ENCODE measurements at places on chromosomes 13 and 19.

DNA sequence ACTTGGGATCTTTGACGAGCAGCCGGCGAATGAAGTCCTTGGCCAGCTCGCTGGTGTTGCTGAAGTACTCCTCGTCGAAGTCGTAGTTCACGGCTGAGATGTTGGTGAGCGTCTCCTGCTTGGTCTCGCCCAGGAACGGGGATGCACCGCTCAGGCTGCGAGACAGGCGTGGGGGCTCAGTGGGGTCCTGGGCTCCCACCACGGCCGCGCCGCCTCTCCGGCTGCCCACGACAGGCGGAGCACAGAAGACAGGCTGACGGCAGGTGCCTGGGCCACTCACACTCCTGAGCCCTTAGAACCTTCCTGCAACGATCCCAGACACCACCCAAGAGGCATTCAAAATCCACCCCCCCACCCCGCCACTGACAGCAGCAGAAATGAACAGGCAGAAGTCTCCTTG, 9.9 kb downstream of the DAPK3 start:
- no peaks in the 10 kb centered on the region for H3K27me3 ChIP-seq
- no peak for DNase-seq
- no peak overlapping the region for H3K4me3 ChIP-seq
- peaks cover 11% of the 10 kb centered on the region for H3K4me1 ChIP-seq

DNA sequence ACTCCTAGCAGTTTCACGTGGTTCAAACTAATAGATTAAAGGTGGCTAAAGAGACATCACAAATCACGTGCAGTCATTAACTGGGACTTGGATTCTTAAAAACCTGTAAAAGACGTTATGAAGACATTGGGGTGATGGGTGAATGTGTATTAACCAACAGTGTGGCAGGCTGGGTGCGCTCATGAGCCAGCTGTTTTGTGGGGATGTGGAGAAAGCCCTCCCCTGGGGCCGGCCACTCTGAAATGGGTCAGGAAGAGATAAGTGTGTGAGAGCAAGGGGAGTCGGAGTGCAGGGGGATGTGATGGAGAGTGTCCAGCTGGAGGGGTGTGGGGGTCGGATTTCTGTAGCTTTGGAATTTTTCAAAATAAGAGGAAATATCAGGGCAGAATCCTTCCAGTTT, 10.4 kb downstream of the UPF1 start:
- H3K4me3 ChIP-seq = no peak overlapping the region
- no peaks in the 10 kb centered on the region for H3K36me3 ChIP-seq
- no peak for DNase-seq
- H3K4me1 ChIP-seq = peaks cover 88% of the 10 kb centered on the region

- H3K4me1 ChIP-seq = no peaks in the 10 kb centered on the region
- H3K27ac ChIP-seq = no peak overlapping the region
- no peak for DNase-seq
Observed at GRCh38 chr19:29022165-29022564, 190.8 kb downstream of the UQCRFS1 start.

GRCh38 chr13:112992931-112993680, 24.1 kb downstream of the MCF2L start:
- no peak overlapping the region for H3K4me3 ChIP-seq
- DNase-seq = no peak
- no peaks in the 10 kb centered on the region for H3K36me3 ChIP-seq
- H3K4me1 ChIP-seq = no peaks in the 10 kb centered on the region

- no peaks in the 10 kb centered on the region for H3K4me1 ChIP-seq
- no peaks in the 10 kb centered on the region for H3K36me3 ChIP-seq
- no peak overlapping the region for H3K4me3 ChIP-seq
- DNase-seq = no peak
Observed at GRCh38 chr13:60448907-60449510, 52.0 kb downstream of the TDRD3 start.

GRCh38 chr13:36776175-36776574, 42.8 kb upstream of the RFXAP start:
- no peak overlapping the region for H3K27ac ChIP-seq
- peaks cover 5% of the 10 kb centered on the region for H3K4me1 ChIP-seq
- no peaks in the 10 kb centered on the region for H3K27me3 ChIP-seq
- no peak for DNase-seq
- no peak overlapping the region for H3K4me3 ChIP-seq

DNA sequence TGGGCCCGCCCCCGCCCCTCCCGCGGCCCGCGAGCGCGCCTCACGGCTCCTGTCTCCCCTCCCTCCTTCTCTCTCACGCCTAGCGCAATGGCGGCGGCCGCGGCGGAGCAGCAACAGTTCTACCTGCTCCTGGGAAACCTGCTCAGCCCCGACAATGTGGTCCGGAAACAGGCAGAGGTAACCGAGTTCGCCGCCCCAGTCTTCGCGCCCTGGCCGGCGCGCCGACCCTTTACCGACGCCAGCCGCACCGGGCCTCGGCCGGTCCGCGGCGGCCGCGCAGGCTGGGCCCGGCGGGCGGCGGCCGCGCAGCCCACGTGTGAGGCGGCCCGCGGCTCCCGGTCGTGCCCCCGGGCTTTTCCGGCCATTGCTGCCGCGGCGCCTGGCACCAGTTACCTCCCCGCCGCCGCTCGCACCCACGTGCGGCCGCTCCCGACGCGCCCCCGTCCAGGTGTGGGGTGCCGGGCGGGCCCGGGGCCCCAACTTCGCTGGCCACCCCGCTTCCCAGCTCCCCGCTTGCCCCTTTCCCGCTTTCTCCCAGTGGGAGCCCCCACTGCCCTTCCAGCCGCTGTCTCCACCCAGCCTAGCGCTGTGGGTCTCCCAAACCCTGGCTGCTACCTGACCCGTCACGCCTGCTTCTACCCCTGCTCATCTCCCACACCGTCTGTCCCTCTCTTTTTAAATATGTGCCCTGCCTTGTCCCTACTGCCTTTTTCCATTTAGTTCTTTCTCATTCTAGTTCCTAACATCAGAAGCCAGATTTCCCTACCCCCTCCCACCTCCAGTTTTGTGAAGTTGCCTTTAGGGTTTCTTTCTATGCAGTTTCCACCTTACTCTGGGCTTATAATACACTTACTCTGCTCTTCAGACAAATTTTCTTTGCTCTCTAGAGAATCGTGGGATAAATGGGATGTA, 23.4 kb downstream of the IPO5 start:
- H3K36me3 ChIP-seq = no peaks in the 10 kb centered on the region
- no peaks in the 10 kb centered on the region for H3K27me3 ChIP-seq
- peak overlapping the region; percentile 83 for H3K4me3 ChIP-seq
- H3K27ac ChIP-seq = peak overlapping the region; percentile 92

DNA sequence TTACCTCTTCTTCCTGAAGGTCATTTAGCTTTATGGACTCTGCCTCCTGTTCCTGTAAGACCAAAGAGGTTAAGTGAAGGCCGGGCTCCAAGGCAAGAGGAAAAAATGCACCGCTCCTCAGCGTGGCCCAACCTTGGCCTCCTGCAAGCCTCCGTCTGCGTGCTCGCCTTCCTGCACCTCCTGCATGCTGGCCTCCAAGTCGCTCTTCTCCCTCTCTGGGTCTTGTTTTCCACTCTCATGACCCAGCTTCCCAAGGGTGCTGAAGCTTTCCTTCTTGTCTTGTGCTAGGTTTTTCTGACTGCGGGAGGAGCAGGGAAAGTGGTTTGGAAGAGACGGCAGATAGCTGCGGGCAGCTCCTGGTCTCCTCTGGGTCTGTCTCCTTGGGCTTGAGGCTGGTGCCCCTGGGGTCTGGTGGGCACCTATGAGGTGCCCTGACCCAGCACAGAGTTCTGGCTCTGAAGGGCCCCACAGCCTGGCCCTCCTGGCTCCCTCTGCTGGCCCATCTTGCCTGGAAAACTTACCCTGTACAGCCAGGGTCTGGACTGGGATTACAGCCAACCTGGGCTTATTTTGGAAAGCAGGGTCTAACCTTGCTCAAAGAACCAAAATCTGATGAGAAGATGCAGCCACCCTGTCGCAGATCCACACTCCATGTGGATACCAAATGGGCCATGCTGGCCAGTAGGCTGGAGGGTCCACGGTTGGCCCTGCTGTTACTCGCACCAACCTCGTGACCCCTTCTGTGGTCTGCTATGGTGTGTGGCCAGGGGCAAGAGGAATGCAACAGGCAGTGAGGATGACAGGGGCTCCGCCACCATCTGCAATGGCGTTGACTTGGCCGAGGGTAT, 5.2 kb downstream of the C13orf46 start:
- H3K4me3 ChIP-seq = no peak overlapping the region
- H3K36me3 ChIP-seq = no peaks in the 10 kb centered on the region
- no peak for DNase-seq
- no peaks in the 10 kb centered on the region for H3K27me3 ChIP-seq
- no peak overlapping the region for H3K27ac ChIP-seq

DNA sequence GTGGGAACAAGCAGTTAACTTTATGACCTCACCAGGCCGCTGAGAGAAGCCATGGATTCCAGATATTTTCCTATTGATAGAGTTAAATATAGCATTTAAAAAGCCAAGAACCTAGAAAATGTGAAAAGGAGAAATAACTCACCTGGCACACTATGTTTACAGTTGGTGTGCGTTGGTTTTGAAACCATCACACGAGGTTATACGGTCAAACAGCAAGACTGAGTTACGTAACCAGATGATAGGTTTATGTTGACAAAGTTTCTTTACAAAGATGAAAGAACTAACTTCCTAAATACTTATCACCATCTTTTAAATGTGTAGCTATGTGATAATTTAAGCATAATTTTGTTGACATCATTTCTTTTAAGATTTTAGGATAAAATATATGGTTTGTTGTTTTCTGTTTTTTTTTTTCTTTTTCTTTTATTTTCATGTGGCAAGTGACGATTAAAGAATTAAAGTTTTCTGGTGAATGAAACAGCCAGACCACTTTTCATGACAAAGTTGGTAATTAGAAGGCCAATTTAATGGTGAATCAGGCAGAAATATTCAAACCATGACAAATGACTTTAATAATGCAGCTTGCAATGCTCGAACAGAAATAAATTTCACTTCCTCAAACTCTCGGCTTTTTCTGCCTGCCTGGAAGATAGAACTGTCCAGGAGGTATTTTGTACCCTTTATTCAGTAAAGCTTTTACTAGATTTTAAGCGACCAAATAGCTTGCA, 339.1 kb upstream of the OBI1 start:
- H3K36me3 ChIP-seq = no peaks in the 10 kb centered on the region
- no peak for DNase-seq
- H3K4me3 ChIP-seq = no peak overlapping the region
- no peak overlapping the region for H3K27ac ChIP-seq
- H3K27me3 ChIP-seq = no peaks in the 10 kb centered on the region

GRCh38 chr19:6723738-6724137, 3.3 kb upstream of the C3 start:
- H3K36me3 ChIP-seq = no peaks in the 10 kb centered on the region
- no peak overlapping the region for H3K4me3 ChIP-seq
- H3K4me1 ChIP-seq = peaks cover 18% of the 10 kb centered on the region
- H3K27ac ChIP-seq = peak overlapping the region; percentile 44
- DNase-seq = no peak
- H3K27me3 ChIP-seq = no peaks in the 10 kb centered on the region

DNA sequence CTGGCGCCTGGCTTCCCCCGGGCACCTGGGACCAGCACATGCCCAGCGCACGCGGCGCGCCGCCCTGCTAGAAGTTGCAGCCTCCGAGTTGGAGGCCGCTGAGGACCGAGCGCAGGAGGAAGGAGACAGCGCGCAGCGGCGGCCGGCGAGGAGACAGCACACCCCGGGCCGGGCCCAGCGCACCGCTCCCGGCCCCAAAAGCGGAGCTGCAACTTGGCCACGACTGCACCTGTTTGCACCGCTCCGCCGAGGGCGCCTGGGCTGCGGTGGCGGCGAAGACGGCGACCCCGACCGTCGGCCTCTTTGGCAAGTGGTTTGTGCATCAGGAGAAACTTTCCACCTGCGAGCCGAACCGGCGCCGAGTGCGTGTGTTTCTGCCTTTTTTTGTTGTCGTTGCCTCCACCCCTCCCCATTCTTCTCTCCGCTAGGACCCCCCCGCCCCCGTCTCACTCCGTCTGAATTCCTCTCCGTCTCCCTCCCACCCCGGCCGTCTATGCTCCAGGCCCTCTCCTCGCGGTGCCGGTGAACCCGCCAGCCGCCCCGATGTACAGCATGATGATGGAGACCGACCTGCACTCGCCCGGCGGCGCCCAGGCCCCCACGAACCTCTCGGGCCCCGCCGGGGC, at the start of gene SOX1:
TSS of gene SOX1 (plus strand) at position 34 of the 626 bp plus-strand sequence. CDS start at position 544, 510 bp downstream.
- H3K27ac ChIP-seq = no peak within 1 kb of the TSS
- peak within 1 kb of the TSS; percentile 34 for H3K4me3 ChIP-seq
- DNase-seq = no peak
- peaks cover 23% of the 10 kb centered on the region for H3K27me3 ChIP-seq
- peaks cover 14% of the 10 kb centered on the region for H3K4me1 ChIP-seq

- H3K27ac ChIP-seq = no peak overlapping the region
- DNase-seq = no peak
- no peaks in the 10 kb centered on the region for H3K27me3 ChIP-seq
- H3K36me3 ChIP-seq = no peaks in the 10 kb centered on the region
- H3K4me1 ChIP-seq = no peaks in the 10 kb centered on the region
- H3K4me3 ChIP-seq = no peak overlapping the region
Observed at GRCh38 chr13:105642511-105642958, 892.9 kb downstream of the EFNB2 start.

- no peak overlapping the region for H3K4me3 ChIP-seq
- H3K27ac ChIP-seq = no peak overlapping the region
- no peaks in the 10 kb centered on the region for H3K27me3 ChIP-seq
- H3K36me3 ChIP-seq = no peaks in the 10 kb centered on the region
- no peak for DNase-seq
- H3K4me1 ChIP-seq = no peaks in the 10 kb centered on the region
Observed at GRCh38 chr19:48421548-48421947, 24.2 kb upstream of the GRWD1 start.

- H3K4me3 ChIP-seq = no peak overlapping the region
- H3K27me3 ChIP-seq = no peaks in the 10 kb centered on the region
- DNase-seq = no peak
- H3K36me3 ChIP-seq = no peaks in the 10 kb centered on the region
Observed at GRCh38 chr13:29497137-29497654, 98.3 kb downstream of the SLC7A1 start.

GRCh38 chr13:23202383-23202782, 21.6 kb downstream of the SGCG start:
- no peaks in the 10 kb centered on the region for H3K4me1 ChIP-seq
- no peaks in the 10 kb centered on the region for H3K27me3 ChIP-seq
- no peaks in the 10 kb centered on the region for H3K36me3 ChIP-seq

DNA sequence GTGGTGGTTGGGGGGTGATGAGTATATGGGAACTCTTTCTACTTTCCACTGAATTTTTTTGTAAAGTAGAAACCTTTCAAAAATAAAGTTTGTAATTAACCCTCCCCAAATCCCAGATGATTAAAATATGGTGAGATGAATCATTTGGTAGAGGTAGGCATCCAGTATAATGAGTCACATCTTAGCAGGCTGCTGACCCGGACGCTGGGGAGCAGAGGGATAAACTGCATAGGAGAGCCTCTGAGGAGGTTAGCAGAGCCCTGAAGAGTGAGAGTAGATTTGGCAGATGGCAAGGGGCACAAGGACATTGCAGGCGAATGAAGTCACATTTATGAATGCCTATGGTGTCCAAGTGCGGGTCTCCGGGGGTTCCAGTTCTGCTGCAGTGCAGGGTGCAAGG, 293.8 kb downstream of the FGF9 start:
- H3K4me1 ChIP-seq = no peaks in the 10 kb centered on the region
- H3K36me3 ChIP-seq = no peaks in the 10 kb centered on the region
- no peak overlapping the region for H3K27ac ChIP-seq
- H3K4me3 ChIP-seq = no peak overlapping the region
- no peaks in the 10 kb centered on the region for H3K27me3 ChIP-seq

Measured in vagina (tissue), 2 donors.